T47D (cell line): ENCODE measurements at places on chromosomes 2 and 18.

- DNase-seq, result no peak
These were observed 110.0 kb downstream of the HDAC4 start for GRCh38 chr2:239290618-239291474.

DNA sequence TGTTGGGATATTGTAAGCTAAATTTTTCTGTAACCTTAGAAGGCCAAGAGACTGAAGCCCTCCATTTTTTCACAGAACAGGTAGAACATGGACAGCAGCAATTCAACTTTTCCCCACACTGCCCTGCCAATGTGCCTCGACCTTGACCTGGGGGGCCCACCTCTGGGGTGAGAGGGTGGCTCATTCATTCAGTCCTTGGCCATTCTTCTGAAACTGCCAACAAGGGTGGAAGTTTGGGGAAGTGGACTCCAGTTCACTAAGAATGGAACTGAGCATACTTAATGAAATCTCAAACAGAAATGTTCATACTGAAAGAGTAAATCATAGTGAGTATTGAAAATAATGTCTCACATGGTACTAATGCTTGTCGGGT lies 1.1 kb downstream of the EEF1B2 start:
- DNase-seq, result no peak

DNA sequence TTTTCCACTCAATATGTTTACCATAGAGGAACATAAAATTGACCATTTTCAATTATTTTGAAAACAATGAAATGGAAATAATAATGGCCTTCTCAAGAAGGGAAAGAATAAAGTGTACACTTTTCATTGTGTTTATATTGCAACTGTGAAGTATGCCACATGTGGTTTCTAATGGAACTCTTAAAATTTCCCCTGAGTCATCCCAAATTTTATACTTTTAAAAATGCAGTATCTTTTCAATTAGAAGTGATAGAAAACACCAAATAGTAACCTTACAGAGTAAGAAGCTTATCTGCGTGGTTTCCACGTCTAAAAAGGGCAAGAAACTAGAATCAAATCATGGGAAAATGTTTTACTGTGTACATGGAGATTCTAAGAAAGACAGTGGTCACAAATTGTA lies 70.0 kb downstream of the SCG2 start:
- no peak for DNase-seq

- no peak for DNase-seq
These were observed 11.6 kb downstream of the ITGA4 start for GRCh38 chr2:181468811-181469210.

GRCh38 chr18:56322406-56322805 lies 316.0 kb downstream of the TXNL1 start:
- DNase-seq, result no peak

- DNase-seq, result no peak
These were observed 33.9 kb downstream of the FANCL start for GRCh38 chr2:58207189-58207588.

- DNase-seq, result no peak
These were observed 45.1 kb downstream of the SLC9A2 start for GRCh38 chr2:102664471-102664909.

DNA sequence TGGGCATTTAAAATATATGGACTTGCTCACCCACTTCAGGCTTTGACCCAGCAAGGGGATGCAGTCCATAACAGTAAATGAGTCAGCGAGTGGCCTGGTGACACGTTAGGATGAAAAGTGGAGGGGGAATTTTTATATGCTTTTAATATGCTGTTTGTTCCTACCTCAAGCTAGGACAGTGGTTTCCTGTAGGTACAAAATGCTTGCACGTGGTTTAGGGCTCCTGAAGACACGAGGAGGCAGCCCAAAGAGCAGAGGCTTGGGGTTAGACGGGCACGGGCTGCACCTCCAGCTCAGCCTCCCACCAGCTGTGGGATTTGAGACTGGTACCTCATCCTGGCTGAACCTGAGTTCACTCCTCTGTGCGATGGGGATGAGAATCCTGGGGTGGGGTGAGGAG lies 306.2 kb upstream of the CXCR4 start:
- no peak for DNase-seq

GRCh38 chr18:74945774-74946545 lies 263.0 kb downstream of the PTGR3 start:
- no peak for DNase-seq

- no peak for DNase-seq
These were observed 339.9 kb upstream of the LRRTM4 start for GRCh38 chr2:77862120-77862519.

GRCh38 chr2:239934571-239935171 lies 90.5 kb downstream of the NDUFA10 start:
- DNase-seq, result peak; percentile 45

- DNase-seq, result no peak
These were observed 27.6 kb upstream of the GTF2A1L start for GRCh38 chr2:48590017-48590416.

- DNase-seq, result no peak
These were observed 7.1 kb upstream of the AGAP1 start for GRCh38 chr2:235486729-235487128.

GRCh38 chr2:100008956-100009355 lies 133.4 kb downstream of the AFF3 start:
- no peak for DNase-seq

DNA sequence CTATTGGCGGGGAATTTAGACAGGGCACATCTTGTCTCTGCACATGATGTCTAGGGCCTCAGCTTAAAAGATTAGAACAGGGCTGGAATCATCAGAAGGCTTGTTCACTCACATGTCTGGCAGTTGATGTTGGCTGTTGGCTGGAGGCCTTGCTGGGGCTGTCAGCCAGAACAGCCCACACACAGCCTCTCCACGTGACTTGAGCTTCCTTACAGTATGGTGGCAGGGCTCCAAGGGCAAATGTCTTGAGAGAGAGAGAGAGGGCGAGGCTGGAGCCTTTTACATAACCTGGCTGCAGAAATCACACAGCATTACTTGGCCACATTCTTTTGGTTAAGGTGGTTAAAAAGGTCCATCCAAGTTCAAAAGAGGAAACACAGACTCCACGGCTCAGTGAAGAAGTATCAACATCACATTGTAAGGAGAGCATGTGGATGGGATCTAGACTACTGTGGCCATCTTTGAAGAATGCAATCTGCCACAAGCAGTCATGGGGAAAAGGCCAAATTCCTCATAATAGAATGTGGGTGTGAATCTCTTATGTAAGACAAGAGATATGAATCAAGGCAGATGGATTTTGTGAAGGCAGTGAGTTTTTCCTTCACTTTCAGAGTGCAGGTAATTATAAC lies 30.4 kb downstream of the SRSF7 start:
- DNase-seq, result peak; percentile 52

- DNase-seq, result no peak
These were observed 249.3 kb upstream of the AGAP1 start for GRCh38 chr2:235244255-235245220.

GRCh38 chr2:239424337-239425045 lies 23.7 kb upstream of the HDAC4 start:
- DNase-seq, result no peak

GRCh38 chr2:151083856-151084795 lies 177.5 kb downstream of the RBM43 start:
- DNase-seq, result no peak

DNA sequence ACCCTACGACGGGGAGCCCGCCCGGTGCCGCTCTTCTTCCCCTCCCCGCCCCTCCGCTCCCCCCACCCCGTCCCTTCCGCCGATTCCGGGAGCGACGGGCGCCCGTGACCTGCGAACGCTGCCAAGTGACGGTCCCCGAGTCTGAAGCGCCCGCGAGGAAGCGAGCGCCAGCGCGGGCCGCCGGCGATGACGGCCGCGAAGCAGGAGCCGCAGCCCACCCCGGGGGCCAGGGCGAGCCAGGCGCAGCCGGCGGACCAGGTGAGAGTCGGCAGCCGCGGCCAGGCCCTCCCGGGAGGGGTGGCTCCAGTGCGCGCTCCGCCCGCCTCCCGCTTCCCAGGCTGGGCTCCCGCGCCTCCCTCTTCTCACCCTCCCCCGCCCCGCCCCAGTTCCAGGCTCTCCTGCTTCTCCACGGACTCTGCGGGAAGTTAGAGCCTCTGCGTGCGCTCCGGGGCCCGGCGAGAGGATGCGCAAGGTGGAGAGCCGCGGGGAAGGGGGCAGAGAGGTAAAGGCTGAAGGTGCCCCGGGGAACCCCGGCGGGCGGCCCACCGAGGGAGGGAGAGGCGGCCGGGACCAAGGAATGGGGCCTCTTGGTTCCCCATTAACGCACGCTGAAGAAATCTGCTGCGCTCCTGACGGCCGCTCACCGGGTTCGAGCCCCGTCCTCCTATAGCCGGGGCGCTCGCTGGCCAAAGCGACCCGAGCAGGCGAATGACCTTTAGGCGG lies 719.5 kb downstream of the DPP10 start:
- DNase-seq, result no peak

- no peak for DNase-seq
These were observed 35.4 kb upstream of the NT5DC4 start for GRCh38 chr2:112685271-112685884.
